Hindlimb muscle (tissue), 1 donor: ENCODE measurements at places on chromosomes 3 and 15.
A peak's percentile ranks its signal among the peaks of the same experiment; 100 is the strongest.

DNA sequence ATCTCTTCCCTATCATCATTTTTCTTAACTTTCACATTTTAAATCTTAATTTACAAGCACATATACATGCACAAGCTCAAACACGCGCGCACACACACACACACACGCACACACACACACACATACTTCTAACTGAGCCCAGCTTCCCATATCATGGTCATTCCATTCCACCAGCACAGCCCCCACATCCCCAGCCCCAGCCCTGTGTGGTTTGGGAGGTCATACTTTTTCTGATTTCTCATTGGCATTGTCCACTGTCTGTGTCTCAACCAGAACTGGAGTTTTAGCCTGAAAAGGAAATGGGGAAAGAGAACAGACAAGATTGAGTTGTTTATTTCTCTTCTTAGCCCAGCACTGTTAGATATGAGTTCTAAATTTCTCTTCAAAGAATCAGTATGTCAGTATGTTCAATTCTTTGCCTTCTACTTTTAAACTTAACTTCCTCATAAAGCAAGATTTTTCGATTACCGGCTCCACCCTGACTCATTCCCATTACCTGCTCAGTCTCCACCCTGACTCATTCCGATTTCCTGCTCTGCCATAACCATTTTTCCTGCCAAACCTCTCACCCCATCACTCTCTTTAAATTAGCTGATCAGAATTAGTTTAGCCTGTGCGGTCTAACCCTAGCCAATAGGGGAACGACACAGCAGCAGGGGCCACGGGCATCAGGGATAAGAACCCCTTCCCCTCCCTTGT, 6.4 kb downstream of the IQCF1 start:
- DNase-seq = no peak

- DNase-seq = no peak
These were observed 113.3 kb downstream of the IQSEC1 start for GRCh38 chr3:12959838-12960378.

- no peak for DNase-seq
These were observed 255.8 kb downstream of the SLCO3A1 start for GRCh38 chr15:92109191-92109873.

GRCh38 chr3:117586161-117586560, 876.6 kb downstream of the TUSC7 start:
- DNase-seq = no peak

- no peak for DNase-seq
These were observed 86.9 kb upstream of the C15orf39 start for GRCh38 chr15:75114796-75115195.

- no peak for DNase-seq
These were observed 168.3 kb downstream of the NEK10 start for GRCh38 chr3:27200721-27201489.

GRCh38 chr3:116707531-116707930, 2.0 kb upstream of the TUSC7 start:
- DNase-seq = no peak

DNA sequence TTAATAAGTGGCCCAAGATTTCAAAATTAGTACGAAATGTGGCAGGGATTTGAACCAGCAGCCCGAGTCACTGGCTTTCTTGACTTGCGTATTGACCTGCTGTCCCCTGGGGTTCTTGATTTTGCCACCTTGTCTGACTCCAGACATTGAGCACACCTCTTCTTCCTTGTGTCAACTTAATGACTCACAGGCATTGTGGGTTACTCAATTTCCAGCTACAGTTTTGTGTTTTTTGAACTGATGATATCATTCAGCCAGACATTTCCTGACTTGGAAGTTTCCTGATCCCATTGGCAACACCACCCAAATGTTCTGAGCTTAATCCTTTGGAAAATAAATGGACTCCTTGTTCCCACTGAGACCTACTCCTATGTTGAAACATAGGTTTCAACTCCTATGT, 64.2 kb downstream of the MOBP start:
- no peak for DNase-seq

DNA sequence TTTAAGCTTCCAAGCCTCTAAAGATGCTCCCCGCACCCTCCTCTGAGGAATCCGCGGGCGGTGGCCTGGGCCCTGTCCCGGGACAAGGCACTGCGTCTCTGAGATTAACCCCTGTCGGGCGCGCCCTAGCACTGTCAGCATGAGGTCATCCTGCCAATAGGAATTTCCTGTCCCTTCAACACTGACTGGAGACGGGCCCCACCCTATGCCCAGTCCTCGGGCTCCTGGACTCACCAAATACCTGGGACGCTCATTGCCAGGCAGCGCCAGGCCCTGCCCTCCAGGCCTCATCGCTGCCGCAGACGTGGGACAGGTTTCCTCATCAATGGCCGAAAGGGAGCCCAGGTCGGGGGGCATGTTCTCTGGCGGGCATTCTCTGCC, 67.6 kb upstream of the SH3GL3 start:
- no peak for DNase-seq

GRCh38 chr3:13686367-13687160, 137.6 kb downstream of the FBLN2 start:
- no peak for DNase-seq

- DNase-seq = peak; percentile 79
These were observed at the start of gene ISG20 for GRCh38 chr15:88638626-88639372. TSS of gene ISG20 (plus strand) at chr15:88639016. CDS start at chr15:88639367, 351 bp downstream.

GRCh38 chr3:41640076-41640475, 321.8 kb downstream of the ULK4 start:
- no peak for DNase-seq

DNA sequence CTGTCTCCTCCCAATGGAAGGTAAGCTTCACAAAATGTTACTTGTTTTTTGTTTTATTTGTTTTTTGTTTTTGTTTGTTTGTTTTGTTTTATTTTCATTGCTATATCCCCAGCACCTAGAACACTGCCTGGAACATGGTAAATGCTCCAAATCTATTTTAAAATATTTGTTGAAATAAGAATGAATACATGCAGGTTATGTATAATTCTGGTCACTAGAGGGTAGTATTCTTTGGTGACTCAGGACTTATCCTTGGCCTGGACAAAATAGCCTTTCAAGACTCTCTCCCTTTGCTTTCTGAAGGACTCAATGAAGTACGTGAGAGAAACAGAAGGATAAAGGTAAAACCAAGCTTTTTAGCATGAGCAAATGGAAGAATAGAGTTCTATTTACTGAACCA, 46.9 kb upstream of the PPP2R3A start:
- DNase-seq = no peak

DNA sequence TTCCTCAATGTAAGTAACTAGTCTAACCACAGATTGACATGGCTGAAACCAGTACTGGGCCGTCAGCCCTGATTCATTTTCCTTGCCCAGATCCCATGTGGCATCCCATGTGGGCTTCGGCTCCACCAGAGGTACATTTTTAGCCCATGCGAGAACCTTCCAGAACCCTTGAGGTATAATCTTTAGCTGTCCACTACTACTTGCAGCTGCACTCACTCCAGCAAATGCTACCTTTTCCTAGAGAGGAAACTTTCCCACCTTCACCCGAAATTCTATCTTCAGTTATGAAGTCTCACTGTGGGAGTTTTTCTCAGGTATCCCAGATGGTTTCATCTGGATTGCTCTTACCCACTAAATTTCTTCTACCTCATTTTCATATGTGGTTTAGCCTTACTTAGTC, 907.2 kb downstream of the ROBO1 start:
- DNase-seq = no peak

GRCh38 chr3:131050001-131050400, 23.3 kb downstream of the NEK11 start:
- DNase-seq = no peak

- no peak for DNase-seq
These were observed at the start of gene CHL1 for GRCh38 chr3:196311-197148. TSS of gene CHL1 (plus strand) at chr3:196763. CDS start at chr3:319777, 123,014 bp downstream.

DNA sequence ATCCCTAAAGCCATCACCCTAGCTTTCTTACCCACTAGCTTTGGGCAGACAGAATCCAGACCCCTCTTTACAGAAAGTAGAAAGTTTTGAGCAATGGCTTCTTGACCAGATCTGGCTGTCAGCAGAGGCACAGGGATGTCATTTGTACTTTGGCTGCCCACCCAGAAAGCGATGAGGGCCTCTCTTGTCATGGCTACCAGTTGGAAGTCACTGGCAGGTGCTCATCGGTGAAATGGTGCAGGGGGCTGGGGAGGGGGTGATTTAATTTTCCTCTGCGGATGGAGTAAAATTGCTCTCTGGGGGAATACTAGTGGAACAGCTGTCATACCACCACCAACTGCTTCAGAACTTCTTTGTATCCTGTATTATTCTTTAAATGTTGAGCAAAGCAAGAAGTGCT, 393.7 kb downstream of the LSAMP start:
- no peak for DNase-seq

GRCh38 chr15:39326306-39326975, 254.4 kb upstream of the THBS1 start:
- no peak for DNase-seq

GRCh38 chr15:50145451-50145872, 26.4 kb upstream of the ATP8B4 start:
- DNase-seq = peak; percentile 75

GRCh38 chr3:153158961-153159735, 2.9 kb upstream of the RAP2B start:
- DNase-seq = no peak

- DNase-seq = no peak
These were observed 71.3 kb downstream of the FBN1 start for GRCh38 chr15:48574187-48574586.

- no peak for DNase-seq
These were observed 59.3 kb downstream of the NR1D2 start for GRCh38 chr3:24004171-24004938.

DNA sequence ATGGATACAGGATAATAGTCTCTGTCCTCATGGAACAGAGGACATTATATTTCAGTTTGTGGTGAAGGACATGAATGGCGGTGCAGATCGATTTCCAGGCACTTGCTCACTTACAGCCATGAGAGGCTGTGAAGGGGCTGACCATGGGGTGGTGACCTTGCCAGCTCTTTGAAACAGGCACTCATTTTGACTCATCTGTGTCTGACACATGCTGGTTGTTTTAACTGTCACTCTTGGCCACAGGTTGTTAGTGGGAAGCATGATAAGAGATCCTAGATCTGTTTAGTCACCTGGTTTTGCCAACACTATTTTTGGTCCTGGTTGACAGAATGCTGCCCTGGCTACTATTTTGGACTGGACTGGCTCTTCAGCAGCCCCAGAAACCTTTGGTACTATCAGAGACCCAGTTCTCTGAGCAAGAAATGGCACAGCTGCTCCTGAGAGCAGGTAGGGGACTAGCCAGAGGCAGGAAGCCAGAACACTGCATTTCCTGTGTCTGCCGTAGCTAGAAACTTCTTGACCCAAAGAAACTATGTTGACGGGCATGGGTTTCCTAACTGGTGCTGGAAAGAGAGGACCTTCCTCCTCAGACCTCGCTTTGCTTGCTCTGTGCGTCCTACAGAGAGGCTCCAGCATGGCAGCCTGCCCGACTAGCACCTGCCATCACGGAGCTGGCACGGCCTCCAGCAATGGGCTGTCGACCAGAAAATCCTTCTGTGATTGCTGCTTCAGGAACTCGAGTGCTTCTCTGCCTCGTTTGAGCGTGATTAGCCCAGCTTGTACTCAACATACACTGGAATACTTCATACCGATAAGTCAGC, 6.3 kb downstream of the PXYLP1 start:
- no peak for DNase-seq

DNA sequence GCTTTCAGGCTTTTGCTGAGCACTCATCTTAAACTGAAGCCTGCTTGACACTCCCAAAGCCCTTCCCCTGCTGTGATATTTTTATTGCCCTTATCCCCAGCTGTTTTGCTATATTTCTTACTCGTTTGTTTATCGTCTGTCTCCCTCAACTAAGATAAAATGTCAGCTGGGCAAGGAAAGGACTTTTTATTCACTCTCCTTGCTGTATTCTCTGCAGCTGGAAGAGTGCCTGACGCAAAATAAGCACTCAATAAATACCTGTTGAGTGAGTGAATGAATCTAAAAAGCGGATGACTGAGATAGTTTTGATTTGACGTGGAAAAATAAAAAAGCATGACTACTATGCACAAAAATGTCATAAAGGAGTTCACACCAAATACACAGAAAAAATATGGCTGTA, 84.8 kb upstream of the POMGNT2 start:
- no peak for DNase-seq

DNA sequence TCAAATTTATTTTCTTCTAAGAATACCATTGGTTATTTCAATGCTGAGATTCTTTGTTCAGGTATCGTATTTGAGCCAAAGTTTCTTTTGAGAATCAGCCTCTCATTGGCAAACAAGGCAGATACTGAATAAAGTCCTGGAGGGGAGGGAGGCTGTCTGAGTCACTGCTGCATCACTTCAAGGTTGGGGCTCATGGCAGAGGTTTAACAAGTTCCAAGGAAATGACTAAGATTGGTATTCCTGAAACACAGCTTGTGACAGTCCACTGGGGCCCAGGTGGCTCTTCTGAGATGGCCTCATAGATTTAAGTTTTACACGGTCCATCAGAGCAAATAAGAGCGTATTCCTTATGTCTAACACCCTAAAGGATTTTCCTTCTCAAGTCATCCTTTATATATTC, 213.8 kb upstream of the STAC start:
- DNase-seq = no peak

DNA sequence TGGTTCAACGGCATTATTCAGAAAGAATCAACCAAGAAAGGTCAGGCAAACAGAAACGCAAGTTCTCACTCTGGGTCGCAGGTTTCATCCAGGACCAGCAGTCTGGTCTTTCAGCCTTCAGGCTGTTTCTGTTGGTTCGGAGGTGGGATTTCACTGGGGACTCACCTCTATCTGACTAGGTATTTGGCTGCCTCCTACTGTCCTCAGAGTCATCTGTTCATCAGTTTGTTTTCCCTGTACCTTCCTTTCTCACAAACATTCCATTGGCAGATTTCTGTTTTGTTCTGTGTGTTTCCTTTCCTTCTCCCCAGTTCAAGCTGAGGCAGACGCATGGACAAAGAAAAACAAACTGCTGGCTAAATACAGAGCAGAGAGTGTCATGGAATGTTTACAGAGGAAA, 1046.6 kb upstream of the CFAP20DC start:
- no peak for DNase-seq

DNA sequence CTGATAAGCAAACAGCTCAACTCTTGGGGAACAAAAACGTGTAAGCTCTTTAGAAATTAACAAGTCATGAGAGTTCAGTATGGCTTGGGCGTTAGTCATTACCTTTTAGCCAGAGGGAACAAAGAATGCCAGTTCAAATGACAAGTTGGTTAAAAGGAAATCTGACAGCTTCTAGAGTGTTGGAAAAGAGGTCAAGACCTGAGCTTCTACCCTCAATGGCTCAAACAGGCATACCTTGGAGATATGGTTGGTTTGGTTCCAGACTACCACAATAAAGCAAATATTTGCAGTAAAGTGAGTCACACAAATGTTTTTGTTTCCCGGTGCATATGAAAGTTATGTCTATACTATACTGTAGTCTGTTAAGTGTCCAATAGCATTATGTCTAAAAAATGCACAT, 136.1 kb downstream of the CACNA1D start:
- DNase-seq = no peak

DNA sequence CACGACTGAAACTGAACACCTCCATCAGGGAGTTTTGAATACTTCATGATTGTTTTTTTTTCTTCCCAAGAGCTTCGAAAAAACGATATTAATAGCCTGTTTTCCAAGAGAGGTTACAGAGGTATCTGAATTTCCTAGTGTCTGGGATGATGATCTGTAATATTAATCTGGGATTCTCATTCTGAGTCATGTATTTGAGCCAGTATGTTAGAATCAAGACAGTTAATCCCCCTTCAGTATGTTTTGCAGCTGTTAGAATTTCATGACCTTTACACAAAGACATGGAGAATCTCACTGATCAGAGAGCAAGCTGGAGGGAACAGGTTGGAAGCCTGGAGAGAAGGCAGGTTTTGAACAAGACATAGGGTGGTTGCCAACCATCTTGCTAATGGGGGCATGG, 234.5 kb upstream of the GAP43 start:
- DNase-seq = peak; percentile 26

GRCh38 chr15:75840659-75841058, 2.6 kb upstream of the UBE2Q2 start:
- peak; percentile 82 for DNase-seq
